ENCODE measurements at places on chromosomes 2 and 18. TPM values are rescaled to one million over a fixed set of nuclear protein-coding genes. Genes with fewer than 3 reads are reported as not detected.

Gene GALNT1
- 77.4 TPM for total RNA-seq

Gene OSBPL6
- total RNA-seq: 11.8 TPM

Gene MOGAT1
- not detected for total RNA-seq

Gene MBP
- 21.3 TPM for total RNA-seq

Gene MSH6
- 20.5 TPM for total RNA-seq

Gene TANC1
- total RNA-seq: 29.5 TPM

Gene UGT1A7
- total RNA-seq: 2.2 TPM

Gene CLHC1
- total RNA-seq: 10.1 TPM

Gene DRC1
- not detected for total RNA-seq

- no peak for DNase-seq
These were observed 67.4 kb downstream of the TNS1 start for GRCh38 chr2:217935235-217935879.

DNA sequence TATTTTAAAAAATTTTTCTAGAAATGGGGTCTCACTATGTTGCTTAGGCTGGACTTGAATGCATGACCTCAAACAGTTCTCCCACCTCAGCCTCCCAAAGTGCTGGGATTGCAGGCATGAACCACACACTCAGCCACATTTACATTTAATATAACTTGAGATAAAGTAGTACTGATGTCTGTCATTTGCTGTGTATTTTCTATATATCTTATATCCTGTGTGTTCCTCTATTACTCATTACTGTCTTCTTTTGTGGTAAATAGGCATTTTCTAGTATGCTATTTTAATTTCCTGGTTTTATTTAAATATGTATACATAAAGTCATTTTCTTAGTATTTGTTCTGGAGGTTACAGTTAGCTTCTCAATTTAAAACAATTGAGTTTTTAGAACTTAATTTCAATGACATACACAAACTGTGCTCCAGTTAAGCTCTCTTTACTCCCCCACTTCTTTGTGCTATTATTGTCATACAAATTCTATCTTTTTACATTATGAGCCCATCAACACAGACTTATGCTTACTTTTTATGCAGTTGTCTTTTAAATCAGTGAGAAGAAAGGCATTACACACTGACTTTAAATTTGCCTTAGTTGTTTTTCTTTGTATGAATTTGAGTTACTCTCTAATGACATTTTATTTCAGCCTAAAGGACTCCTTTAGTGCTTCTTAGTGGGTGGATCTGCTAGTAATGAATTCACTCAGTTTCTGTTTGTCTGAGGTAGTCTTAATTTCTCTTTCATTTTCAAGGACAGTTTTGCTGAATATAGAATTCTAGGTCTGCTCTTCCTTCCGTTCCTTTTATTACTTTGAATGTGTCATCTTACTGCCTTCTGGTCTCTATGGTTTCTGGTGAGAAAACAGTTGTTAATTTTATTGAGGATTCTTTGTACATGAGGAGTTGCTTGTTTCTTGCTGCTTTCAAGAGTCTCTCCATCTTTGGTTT is 6.2 kb upstream of the INPP4A start:
- no peak for DNase-seq

- no peak for DNase-seq
These were observed 703.4 kb downstream of the MBD2 start for GRCh38 chr18:53521068-53521467.

DNA sequence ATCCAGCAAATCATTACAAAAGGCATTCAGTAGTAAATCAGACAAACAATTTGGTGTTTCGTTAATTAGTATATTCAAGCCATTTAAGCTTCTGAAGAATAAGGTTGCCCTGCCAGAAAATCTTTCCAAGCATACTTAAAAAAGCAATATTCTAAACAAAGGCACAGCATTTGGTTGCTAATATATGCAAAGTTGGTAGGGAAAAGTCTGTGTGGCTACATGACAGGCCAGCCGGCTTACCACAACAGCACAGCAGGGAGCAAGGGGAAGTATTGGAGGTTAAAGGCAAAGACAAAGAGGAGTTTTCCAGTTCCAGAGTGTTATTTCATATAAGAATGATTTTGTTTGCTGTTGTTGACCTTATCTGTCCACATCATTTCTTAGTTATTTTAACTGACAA is 282.3 kb downstream of the MBD5 start:
- DNase-seq: no peak

DNA sequence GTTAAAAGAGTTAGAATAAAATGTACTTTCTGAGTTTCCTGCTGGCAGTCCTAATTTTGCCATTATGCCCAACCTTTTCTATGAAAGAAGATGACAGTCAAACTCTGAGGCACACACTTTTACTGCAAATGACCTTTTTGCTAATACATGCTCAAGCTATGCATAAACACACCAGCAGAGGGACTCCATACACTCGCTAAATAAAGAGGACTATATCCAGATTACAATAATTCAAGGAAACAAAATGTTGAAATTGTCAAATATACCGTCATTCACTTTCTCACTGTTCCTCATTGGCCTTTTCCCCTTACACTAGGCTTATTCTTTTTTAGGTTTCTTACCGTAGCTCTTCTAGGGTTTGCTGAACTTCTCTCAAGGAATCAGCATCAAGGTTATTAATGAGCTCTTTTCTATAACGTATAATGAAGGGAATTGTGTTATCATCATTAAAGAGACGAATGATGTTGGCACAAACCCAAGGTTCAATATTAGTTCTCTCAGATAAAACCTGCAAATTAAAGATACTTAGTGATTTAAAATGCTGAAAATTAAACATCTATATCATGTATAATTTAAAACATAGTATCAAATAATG is 25.7 kb downstream of the SRBD1 start:
- DNase-seq: peak; percentile 67

- no peak for DNase-seq
These were observed 34.5 kb downstream of the MTERF4 start for GRCh38 chr2:241067501-241068135.

DNA sequence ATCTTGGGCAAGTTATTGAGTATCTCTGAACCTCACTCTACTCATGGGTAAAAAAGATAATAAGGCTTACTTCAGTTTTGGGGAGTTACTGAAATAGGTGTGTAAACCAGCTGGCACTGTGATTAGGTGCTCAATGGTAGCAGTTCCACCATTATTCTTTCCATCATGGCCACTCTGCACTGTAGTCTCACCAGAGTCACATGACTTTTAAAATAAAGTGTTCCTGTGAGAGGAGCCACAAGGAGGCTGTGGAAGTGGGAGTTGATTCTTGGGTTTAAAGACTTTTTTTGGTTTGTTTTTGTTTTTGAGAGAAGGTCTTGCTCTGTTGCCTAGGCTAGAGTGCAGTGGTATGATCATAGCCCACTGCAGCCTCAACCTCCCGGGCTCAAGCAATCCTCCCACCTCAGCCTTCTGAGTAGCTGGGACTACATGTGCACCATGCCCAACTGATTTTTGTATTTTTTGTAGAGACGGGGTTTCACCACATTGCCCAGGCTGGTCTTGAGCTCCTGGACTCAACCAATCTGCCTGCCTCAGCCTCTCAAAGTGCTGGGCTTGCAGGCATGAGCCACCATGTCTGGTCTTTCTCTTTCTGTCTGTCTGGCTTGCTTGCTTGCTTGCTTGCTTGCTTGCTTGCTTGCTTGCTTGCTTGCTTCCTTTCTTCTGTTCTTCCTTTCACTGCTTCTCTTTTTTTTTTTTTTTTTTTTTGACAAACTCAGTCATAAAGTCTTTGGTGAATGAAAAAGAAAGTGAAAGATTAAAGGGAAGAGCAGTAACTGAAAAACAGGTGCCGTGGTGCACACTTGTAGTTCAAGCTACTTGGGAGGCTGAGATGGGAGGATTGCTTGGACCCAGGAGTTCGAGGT is 21.2 kb upstream of the ACVR1 start:
- no peak for DNase-seq

DNA sequence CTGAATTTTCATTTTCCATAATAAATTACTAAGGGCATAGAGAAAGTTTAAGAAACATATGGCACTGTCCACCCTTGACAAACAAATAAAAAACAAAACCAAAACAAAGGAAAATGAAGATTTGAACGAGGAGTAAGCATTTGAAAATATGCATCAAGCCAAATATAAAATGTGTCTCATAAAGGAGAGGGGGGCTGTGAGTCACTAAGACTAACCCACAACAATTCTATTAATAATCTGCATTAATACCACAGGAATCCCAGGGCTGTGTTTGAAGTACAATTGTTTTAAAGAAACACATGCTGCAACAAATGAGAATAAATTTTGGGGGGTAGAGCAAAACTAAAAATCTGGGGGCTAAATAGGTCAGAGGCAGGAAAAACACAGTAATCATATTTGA is 53.8 kb upstream of the STK17B start:
- peak; percentile 65 for DNase-seq

DNA sequence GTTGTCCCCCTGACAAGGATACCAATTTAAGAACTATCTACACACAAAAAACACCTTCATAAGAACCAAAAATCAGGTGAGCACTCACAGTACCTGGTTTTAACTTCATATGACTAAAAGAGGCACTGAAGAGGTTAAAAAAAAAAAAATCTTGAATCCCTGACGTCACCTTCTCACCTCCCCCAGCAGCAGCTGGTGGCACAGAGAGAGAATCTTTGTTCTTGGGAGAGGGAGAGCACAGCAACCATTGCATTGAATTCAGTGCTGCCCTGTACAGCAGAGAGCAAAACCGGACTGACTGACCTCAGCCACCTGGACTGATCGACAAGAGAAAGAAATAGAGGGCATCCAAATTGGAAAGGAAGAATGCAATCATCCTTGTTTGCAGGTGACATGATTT is 566.0 kb downstream of the TMX3 start:
- no peak for DNase-seq

DNA sequence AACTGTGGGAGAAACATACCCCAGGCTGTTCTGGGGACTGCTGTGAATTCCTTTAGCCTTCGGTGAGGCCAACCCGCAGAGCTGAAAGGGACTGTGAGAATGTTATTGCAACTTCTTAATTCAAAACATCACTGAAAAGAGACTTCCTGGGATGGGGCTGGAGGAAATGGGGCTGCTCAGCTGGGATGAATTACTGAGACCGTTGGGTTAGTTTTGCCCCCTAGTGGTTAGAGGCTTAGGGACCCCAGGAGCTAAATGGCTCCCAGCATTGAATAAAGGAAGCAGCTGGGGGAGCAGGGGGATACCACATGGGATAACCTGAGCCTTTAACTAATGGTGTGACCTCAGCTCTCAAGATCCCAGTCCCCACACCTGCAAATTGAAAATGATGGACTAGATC is 941.1 kb upstream of the FANCL start:
- peak; percentile 10 for DNase-seq

- peak; percentile 35 for DNase-seq
These were observed 44.8 kb downstream of the REV1 start for GRCh38 chr2:99445065-99445464.

DNA sequence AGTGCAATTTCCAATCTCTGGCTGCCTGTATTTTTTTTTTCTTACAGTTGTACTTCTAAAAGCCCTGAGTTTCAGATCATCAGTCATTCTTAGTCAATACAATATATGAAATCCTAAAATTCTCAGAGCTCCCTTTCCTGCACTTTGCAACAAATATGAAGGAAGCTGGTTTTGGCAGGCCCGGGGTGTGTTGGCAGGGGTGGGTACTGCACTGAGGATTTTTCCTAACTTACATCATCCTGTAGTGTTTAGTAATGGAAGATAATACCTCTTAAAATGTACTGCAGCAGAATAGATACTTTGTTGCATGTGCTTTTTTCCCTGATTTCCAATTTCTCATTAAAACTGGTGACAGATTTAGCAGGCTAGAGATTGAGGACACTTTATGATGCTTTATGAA is 374.6 kb downstream of the PTH2R start:
- peak; percentile 55 for DNase-seq

GRCh38 chr2:46700435-46700834 is 215.2 kb downstream of the MCFD2 start:
- no peak for DNase-seq

DNA sequence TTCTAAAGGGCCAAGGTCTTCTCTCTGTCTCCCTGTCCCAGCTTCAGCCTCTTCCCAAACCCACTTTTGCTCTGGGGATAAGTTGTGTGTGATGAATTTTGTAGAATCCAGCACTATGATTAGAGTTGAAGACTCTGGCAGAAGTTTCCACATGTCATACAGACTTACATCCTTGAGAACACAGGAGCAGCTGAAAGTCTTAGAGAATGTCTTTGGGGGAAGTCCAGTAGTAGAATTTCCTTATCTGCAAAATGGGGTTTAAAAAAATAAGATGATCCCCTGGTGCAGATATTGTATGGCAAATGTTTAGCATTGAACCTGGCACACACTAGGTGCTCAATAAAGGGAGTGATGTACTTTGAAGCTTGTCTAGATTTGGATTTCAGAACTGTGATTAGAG is 65.2 kb downstream of the TMEM247 start:
- DNase-seq: no peak

- DNase-seq: peak; percentile 68
These were observed 591 bp downstream of the ASXL2 start for GRCh38 chr2:25877431-25878360.

DNA sequence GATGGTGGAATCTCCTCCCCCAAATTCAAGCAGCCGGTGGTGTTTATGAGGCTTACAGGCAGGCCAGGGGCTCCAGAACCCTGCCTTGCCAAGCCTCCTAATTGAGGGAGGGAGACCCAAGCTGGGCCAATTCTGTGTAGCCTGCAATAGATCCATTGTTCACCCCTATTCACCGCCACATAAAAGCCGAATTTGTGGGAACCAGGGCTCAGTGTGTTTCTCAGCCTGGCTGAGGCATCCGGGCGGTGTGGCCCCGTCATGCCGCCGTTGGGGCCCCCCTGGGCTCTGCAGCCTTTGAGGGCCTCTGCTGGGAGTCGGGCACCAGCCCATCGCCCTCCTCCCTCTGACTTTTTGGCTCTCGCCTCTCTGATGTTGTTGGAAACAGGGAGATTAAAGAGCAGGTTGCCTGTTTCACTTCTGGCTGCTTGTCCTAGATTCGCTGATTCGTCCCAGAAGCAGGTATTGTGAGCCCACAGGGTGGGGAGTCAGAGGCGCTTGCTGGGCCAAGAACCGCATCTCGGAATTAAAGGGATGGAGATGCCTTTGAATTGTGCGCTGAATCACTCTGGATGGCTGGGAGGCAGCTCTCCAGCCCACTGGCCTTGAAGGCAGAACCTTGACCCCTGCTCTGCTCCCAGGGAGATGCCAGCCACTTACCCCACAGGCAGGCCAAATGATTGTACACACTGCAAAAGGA is 14.7 kb upstream of the OTOS start:
- no peak for DNase-seq

DNA sequence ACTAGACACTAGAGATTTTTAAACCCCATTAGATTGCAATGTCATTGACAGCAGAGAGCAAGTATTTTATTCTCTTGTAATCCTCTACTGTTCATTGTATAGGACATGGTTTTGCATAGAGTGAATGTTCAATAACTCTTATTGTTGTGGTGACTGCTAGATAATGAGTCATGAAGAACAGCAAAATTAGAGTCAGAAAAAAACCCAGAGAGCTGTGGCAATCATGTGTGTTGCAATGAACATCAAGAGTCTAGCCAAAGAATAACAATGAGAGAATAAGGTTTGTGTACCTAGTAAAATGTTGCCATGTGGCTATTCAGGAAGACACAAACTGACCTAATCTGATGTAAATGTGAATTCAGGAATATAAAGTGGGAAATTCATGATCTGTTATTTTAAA is 684.0 kb downstream of the DSC3 start:
- DNase-seq: peak; percentile 76
